ENCODE measurements at places on chromosomes 5 and 9.

- no peak for DNase-seq
Measured at GRCh38 chr5:42665857-42666256, 90.8 kb upstream of the CCDC152 start.

DNA sequence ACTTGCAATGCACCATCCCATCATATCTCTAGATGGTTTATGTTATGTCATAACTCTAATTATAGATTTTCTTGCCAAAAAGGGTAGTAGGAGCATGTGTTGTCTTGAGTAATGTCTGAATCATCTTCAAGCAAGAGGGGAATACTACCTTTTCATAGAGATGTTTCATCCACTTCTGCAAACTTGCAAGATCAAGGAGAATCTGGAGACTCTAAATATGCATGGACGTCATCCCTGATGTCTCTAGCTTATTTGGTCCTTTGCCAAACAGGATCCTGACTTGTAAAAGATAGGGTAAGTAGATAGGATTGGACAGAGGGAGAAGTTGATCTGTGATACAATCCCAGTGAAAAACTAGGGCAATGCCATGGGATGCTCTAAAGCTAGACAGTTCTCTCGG lies 246.5 kb downstream of the DMRTA1 start:
- DNase-seq: no peak

- no peak for DNase-seq
Measured at GRCh38 chr9:100472268-100472667, 681 bp upstream of the TMEFF1 start.

DNA sequence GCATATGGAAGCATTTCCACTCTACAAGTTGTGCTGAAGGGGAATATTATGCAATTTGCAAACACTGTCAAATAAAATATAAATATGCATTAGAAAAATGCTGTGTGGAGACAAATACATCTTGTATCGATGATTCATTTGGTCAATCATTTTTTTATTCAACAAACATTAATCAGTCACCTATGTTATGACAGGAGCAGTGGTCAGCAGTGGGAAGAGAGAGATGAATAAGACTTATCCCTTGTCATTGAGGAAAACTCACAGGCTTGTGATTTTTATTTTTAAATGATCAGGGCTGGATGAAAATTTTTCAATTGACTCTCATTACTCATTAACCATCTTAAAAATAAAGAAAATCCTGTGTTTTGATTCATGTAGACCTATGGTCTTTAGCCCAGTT lies 574.1 kb downstream of the ACTL7B start:
- DNase-seq: no peak

DNA sequence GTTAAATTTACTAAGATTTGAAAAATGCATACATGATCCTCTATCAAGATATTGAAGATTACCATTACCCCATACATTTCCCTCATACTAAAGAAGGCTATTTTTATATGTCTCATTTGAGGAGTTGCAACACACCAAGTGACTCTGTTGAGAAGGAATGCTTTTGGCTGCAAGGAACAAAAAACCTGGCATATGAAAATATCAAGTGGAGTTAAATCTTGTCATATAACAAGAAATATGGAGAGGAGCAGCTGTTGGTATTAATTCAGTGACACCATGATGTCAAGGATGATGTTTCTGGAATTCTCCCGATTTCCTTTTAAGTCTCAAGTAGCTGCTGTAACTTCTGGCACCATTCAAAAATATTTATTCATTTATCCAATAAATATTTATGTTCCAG lies 193.8 kb downstream of the CSNK1G3 start:
- no peak for DNase-seq

- DNase-seq: no peak
Measured at GRCh38 chr5:15897656-15898055, 281.9 kb downstream of the MARCHF11 start.

DNA sequence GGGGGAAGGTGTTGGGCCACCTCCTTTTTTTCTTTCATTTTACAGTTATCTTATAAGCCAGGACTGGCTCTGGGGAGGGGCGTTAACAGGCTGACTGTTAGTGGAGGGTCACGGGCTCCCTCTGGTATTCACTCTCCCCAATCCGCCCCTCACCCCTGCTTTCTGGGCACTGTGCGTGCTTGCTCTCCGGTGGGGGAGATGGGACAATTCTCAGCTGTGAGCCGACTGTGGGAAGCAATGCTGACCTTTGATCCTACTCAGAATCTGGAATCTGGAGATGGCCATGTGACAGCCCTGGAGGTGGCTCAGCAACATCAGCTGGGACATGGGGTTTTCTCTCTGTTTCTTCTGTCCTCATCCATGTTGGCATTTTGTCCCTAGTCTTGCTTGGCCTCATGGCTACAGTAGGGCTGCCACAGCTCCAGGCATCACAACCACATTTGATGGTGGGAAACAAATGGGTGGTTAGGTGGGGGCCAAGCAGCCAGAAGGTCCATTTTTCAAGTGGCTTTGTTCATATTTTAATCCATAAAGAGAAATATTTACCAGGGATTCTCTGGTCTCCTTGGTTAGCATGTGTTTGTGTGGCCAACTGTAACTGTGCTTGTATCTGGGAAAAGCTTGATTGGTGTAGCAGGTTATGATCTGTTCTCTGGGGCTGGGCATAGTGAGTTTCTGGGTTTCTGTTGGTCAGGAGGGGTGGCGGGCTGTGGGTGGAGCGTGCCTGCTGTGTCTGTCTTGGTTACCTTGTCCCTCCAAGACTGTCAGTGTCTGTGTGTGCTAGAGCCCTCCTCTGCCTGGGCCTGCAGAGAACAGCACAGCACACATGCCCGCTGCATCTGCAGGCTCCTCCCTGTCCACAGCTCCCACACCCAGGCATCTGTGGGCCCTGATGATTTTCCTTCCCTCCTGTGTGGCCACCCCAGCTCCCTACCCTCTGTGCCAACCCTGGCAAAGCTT lies 12.4 kb downstream of the WNK2 start:
- DNase-seq: no peak
